ENCODE measurements at places on chromosomes 11 and 22.
A peak's percentile ranks its signal among the peaks of the same experiment; 100 is the strongest.

- DNase-seq = no peak
Observed at GRCh38 chr22:41264408-41264941, 21.5 kb downstream of the RANGAP1 start.

DNA sequence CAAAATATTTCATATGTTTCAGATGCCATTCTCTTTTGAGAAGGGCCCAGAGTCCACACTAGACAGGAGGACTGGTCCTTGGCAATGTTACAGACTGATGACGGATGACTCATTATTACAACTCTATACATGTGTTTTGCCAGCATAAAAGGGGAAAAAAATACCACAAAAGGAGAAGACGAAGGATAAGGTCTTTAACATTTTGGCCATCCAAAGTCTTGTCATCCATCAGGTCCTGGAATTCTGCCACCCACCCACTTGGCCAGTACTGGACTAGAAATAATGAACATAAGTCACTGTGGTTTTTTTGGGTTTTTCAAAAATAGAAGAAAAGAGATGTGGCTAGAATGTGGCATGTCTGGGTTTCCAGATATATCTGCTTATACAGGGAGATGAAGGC is 57.7 kb upstream of the BDNF start:
- peak; percentile 80 for DNase-seq

- DNase-seq = no peak
Observed at GRCh38 chr11:110679323-110679975, 32.8 kb downstream of the ARHGAP20 start.

DNA sequence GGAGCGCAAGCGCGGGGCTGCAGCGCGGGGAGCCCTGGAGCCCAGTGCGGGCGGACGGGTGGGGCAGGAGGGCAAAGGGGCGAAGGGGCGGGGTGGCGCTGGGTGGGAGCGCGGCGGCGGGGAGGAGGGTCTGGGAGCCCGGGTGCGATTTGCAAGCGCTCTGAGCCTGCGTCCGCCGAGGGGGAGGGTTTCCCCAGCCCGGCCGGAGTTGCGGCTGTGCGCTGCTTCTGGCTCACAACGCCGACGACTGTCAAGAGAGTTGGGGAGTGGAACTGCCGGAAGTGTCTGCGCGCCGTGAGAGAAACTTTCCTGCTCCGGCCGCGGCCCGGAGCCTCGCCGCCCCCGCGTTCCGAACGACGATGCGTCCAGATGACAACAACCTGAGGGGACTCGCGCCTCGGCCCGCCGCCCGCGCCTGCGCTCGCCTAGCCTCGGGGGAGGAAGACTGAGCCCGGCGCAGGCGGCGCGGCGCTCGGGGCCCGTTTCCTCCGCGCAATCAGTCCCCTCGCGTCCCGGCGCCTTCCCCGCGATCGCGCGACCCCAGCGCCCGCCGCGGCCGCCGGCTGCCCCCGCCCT is at the start of gene ARHGAP42:
ARHGAP42 (plus strand) TSS at position 235 of the 576 bp plus-strand sequence. CDS start 391 bp downstream, outside the sequence.
- no peak for DNase-seq

GRCh38 chr11:12399355-12399754 is 22.0 kb downstream of the PARVA start:
- DNase-seq = no peak

DNA sequence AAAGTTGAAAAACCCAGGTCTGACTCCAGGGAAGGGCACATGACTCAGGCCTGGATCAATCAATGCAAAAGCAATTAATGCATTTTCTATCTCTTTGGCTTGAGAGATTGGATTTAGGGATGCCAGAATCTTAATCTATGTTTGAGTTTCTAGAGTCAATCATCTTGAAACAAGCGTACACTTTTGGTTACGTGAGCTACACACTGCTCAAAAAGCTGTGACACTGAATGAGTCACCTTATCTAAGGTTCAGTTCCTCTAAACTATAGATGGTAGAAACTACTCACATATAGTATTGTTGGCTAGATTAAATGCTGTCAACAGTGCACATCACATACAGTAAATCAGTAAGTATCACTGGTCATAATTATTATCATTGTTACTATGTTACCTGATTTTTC is 24.2 kb downstream of the MRE11 start:
- DNase-seq = no peak

- DNase-seq = peak; percentile 94
Observed at GRCh38 chr22:30829901-30830550, 135.4 kb downstream of the OSBP2 start.

- DNase-seq = no peak
Observed at GRCh38 chr22:28438183-28438768, 241.4 kb downstream of the TTC28 start.

GRCh38 chr22:24873226-24873625 is 67.2 kb downstream of the SGSM1 start:
- no peak for DNase-seq

GRCh38 chr11:117900720-117901440 is 24.4 kb upstream of the FXYD6 start:
- no peak for DNase-seq

DNA sequence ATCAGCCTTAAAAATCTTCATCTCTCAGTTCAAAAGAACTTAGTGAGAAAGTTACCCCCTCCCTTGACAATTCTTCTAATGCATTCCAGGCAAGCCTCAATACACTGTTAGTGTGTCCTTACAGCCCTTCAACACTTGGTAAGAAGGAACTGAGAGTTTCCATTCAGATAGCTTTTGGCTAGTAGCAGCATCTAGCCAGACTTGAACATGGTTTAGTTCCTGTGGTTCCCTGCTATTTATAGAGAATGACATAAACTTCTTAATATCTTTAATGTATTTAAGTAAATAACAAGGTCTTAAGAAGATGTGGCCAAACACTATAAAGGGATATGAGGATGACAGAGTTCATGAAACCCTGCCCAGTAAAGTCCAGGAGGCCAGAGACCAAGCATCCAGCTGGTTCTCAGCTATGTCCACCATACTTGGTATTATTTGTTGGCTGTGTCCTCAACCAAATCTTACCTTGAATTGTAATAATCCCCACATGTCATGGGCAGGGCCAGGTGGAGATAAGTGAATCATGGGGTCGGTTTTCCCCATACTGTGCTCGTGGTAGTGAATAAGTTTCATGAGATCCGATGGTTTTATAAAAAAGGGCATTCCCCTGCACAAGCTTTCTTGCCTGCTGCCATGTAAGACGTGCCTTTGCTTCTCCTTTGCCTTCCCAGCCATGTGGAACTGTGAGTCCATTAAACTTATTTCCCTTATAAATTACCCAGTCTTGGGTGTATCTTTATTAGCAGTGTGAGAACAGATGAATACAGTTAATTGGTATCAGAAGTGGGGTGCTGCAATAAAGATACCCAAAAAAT is 132.4 kb downstream of the LARGE1 start:
- DNase-seq = no peak

DNA sequence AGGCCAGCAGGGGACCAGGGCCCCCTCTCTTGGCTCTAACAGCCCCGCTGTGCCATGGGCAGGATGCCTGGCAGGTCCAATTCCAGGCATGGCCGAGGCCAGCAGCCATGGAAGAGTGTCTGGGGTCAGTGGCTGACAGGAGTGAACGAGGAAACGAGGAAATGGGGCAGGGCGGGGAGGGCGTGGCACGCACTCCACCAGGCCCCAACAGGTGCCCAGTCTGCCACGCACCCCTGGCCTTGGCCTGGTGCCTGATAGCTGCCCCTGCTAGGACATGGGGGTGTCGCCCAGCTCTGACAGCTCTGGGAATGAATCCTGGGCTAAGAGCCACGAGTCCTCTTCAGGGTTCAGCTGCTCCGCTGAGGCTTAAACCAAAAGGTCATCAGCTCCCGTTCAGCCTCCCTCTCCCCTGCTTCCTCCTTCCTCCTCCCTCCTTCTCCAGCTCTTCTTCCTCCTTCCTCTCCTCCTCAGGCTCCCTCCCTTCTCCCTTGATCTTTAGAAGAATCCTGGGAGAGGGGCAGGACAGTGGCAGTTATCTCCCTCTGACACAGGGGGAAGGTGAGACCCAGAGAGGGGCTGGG is 11.5 kb upstream of the TBC1D22A start:
- DNase-seq = no peak

- no peak for DNase-seq
Observed at GRCh38 chr11:33617672-33618350, 82.8 kb downstream of the C11orf91 start.

DNA sequence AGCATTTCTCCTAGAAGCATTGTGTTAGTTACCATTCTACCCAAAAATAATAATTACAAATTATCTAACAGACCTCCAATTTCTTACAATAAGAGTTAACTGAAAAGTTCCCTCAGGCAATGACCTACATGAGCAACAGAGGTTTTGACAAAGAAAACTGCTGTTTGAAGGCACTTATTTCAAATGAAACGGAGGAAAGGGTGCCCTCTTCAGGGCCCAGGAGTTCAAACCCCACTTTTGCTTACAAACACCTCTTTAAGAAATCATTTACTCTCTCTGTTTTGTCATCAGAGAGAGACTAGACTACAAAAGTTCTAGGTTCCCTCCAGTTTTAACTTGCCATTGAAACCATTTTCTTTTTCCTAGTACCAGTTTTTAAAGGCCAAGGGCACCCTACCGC is 56.7 kb downstream of the AMBRA1 start:
- no peak for DNase-seq

DNA sequence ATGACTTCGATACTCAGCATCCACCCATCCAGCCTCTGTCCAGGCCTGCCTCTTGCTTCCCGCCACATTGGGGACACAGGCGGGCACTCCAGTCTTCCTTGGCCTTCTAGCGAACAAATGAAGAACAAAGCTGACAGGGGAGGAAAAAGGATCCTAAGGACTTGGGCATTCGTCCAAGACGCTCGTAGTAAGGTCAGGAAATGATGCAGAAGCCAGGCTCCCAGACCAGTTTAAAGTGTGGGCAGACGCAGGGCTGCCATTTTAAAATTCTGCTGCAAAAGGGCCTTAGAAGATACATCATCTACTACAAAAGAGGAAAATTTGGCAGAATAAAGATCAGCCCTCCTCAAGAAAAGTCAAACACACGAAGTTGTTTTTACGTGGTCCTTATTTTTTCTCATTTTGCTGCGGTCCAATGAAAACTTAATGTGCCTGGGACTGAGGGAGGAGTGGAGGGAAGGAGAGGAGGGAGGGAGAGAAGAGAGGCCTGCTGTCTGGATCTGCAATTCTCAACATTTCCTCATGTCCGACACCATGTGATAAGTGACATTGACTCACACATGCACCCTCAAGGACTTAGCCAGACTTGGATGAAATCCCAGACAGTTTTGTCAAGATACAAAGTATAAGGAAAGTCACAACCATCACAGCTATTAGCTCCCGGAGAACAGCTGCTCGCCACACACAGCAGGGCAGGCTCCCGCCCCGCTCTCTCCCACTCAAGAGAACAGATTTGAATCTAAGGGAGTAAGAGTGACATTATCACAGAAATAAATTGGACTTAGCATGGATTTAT is 5.7 kb downstream of the DNAL4 start:
- DNase-seq = peak; percentile 95

- no peak for DNase-seq
Observed at GRCh38 chr11:14583252-14584034, 60.2 kb upstream of the PDE3B start.

- no peak for DNase-seq
Observed at GRCh38 chr11:78630561-78631303, 56.1 kb upstream of the NARS2 start.

DNA sequence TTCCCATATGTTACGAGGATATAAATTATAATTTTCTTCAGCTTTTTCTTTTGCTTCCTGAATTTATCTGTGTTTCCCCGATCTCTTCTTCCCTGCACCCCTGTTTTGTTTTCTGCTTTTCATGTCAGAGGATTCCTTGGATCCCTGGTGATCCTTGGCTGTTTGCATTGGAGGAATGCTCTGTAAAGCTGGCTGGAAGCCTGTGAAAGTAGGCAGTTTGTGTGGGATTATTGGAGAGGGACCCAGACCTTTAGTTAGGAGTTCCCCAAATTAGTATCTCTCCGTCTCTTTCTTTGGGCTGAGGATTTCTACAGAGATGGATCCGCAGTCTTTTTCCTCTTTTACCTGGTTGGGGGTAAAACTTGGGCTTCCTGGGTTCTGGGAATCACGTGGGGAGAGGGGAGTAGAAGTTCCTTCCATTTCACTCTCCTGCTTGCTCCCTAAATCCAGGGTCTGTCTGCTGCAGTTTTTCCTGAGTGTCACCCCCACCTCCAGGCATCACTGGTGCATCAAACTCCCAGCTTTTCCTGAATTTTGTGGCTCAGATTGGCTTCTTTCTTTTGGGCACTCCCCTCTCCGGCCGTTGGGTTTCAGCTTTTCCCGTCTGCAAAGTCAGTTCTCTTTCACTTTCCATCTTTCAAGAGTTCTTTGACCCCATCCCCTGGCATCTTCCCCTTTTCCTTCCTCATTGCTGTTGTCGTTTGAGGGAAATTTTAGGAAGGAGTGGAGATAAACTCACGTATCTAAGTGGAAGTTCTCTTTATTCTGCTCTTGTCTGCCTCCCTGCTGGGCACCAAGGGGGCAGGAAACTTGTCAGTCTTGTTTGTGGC is 79.1 kb upstream of the ALX4 start:
- no peak for DNase-seq

DNA sequence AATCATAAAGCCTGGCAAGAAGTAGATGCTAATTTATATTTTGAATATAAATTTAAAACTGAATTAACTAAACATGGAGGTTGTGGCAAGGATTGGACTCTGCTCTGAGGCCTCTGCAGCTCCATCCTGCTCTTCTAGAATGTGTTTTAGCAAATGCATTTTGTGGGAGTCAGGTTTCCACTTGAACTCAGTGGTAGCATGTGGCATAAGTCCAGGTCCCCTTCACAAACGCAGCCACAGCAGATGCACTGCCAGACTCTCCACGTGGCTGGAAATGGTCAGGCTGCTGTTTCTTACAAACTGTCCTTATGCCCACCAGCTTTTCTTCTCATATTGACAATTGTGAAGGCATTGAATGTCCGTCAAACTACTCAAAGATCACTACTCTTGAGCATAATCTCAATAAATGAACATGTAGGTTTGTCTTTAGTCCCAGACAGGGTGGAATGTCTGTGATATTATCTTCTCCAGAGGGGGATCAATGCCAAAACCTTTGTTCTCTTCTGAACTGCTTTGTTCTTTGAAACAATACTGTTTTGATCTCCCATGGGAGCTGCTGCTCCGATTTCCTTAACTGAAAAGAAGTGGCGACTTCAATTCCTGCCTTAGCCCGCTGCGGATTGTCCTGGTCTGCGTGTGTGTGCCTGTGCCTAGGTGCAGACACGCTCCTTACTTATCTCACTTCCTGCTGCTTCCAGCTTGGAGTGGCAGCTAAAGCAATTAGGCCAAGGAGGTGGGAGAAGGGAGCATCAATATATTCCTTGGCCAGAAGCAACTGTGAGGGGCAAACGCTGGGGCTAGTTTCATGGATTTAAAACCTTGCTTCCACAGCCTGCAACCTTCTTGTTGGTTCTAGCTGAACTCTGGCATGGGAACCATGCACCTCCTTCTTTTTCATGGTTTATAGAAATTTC is 24.2 kb downstream of the EIF4G2 start:
- DNase-seq = no peak

GRCh38 chr11:65639623-65640482 is 2.0 kb downstream of the SIPA1 start:
- DNase-seq = no peak

- no peak for DNase-seq
Observed at GRCh38 chr22:31122532-31123291, at the start of gene INPP5J. Gene INPP5J, plus strand, starts transcription at chr22:31122966. Its CDS starts 49 bp downstream, at chr22:31123015.

GRCh38 chr11:62558669-62559068 is 12.1 kb upstream of the AHNAK start:
- no peak for DNase-seq

- no peak for DNase-seq
Observed at GRCh38 chr22:28920757-28921584, 37.6 kb downstream of the ZNRF3 start.

GRCh38 chr22:49243965-49244364 is 583.7 kb downstream of the BRD1 start:
- no peak for DNase-seq

- no peak for DNase-seq
Observed at GRCh38 chr22:45585437-45585755, 82.7 kb downstream of the FBLN1 start.

GRCh38 chr11:97123237-97123636 is 733.4 kb downstream of the JRKL start:
- no peak for DNase-seq

All from stromal cell of bone marrow (primary cell).